NAMALWA (cell line): ENCODE measurements at places on chromosomes 3 and 15.
A peak's percentile ranks its signal among the peaks of the same experiment; 100 is the strongest.

DNA sequence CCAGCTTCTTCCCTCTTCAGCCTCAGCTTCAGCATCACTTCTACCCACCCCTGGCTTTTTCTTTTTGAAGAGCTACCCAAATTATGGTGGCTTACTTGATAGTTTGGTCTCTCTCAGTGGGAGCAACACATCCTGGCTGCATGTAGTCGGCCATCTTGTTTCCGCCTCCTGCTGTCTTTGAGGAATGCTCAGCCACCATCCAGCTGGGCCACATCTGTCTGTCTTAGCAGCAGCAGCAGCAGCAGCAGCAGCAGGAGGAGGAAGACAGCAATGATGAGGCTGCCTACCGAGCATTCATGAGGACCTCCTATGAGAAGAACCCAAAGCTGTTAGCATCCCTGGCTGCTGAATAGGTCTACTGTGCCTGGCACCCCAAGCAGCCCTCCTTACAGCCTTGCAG, 19.7 kb downstream of the IL16 start:
- no peak for DNase-seq

DNA sequence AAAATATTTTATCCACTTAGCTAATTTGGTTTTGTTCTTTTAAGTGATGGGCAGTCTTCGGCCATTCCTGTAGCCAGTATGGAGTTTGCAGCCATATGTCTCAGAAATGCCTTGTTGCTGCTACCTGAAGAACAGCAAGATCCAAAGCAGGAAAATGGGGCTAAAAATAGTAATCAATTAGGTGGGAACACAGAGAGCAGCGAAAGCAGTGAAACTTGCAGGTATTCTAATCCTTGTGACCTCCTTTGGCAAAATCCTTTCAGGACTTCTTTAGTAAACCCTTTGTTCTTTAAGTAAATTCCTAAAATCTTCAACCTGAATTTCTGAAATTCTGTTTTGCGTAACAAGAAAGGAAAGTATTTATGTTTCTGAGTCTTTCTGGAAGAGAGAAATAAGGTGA, 49.8 kb downstream of the CNOT10 start:
- no peak for DNase-seq

DNA sequence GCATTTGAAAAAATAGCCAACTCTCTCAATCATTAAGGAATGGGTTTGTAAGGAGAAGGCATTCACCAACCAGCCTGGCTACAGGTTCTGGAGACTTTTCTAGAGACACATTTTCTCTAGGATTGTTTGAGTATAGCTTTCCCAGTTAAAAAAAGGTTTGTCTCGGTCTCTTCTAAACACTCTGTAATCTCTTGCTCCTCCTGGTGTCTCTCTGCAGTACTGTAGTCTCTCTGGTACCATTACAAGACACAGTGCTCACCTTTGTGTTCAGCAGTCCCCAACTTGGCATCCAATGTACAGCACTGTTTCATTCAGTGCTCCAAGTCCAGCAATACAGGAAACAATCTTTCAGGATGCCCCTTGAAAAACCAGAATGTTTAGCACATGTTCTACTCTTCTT, 534.4 kb downstream of the ZNF385D start:
- DNase-seq: peak; percentile 16

- no peak for DNase-seq
Measured at GRCh38 chr3:44427683-44428082, 49.8 kb downstream of the ZNF445 start.
